ENCODE measurements at places on chromosomes 16 and 17.
A peak's percentile ranks its signal among the peaks of the same experiment; 100 is the strongest.

DNA sequence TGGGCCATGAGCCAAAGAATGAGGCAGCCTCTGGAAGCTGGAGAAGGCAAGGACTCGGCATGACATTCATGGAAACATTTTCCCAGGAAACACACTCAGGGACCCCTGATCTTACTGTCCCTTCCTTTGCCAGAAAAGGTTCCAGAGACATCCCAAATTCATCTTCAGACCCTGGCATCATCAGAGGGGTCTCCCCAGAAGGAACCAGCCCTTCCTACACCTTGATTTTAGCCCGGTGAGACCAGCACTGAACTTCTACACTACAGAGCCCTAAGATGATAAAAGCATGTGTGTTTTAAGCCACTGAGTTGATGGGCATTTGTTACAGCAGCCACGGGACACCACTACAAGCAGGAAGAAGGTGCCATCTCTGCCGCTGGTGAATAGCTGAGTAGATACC is 262.3 kb downstream of the C16orf95 start:
- DNase-seq, result no peak

GRCh38 chr16:21283521-21284289 is 5.6 kb upstream of the CRYM start:
- DNase-seq, result no peak

GRCh38 chr16:81136390-81137335 is 40.5 kb upstream of the GCSH start:
- DNase-seq, result no peak

- DNase-seq, result no peak
Observed at GRCh38 chr17:28239271-28239624, 79.8 kb upstream of the TMEM97 start.

DNA sequence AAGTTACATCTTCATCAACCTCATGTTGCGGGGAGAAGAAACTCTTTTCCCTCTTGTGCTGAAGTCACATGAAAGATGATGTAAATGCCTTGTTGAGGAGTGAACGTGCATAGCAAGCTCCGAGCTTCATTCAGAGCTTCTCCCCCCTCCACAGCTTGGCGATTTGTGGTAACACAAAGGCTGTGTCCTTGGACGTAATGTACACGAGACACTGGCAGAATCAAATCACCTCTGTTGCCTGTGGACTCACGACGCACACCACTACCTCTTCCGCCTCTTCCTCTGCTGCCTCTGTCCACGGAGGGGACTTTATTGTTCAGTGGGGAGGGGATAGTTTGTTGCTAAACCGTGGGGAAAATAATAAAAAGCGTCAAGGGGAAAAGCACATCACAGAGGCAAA is 54.9 kb upstream of the CHMP6 start:
- no peak for DNase-seq

DNA sequence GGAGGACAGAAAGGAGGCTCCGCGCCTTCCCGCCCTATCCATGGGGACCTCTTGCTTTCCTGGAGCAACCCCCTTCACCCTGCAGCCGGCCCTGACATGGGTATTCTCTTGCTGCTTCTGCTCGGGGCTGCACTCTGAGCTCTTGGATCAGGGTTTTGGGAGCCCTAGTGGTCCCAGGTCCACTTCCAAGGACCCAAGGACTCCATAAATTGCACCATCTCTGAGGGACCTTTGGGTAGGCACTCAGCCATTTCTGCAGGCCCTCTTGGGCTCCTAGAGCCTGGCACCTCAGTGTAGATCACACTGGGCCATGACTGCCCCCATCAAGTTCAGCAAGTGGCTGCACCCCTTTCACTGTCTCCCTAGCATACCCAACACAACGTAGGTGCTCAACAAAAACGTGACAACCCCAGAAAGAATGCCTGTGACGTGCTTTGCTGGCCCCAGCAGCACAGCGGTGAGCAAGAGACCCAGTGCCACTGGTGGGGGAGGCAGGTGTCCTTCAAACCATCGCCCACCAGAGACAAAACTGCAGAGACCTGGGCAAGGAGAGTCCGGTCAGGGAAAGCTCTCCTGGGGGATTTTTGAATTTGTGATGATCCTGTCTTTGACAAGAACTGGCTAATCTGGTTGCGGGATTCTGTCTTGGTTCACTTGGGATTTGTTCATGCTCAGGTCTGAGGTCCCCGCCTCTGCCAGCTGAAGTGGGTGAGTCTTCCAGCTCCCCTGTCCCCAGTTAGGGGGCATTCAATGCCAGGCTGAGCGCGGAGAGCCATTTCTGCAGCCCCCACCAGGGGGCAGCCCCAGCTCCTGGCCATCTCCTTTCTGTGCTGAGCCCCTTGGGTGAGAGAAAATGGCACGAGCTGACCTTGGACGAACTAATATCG is 2.5 kb upstream of the RAB11FIP4 start:
- DNase-seq, result peak; percentile 53

- DNase-seq, result peak; percentile 60
Observed at GRCh38 chr17:1491443-1492248, 840 bp downstream of the MYO1C start.

DNA sequence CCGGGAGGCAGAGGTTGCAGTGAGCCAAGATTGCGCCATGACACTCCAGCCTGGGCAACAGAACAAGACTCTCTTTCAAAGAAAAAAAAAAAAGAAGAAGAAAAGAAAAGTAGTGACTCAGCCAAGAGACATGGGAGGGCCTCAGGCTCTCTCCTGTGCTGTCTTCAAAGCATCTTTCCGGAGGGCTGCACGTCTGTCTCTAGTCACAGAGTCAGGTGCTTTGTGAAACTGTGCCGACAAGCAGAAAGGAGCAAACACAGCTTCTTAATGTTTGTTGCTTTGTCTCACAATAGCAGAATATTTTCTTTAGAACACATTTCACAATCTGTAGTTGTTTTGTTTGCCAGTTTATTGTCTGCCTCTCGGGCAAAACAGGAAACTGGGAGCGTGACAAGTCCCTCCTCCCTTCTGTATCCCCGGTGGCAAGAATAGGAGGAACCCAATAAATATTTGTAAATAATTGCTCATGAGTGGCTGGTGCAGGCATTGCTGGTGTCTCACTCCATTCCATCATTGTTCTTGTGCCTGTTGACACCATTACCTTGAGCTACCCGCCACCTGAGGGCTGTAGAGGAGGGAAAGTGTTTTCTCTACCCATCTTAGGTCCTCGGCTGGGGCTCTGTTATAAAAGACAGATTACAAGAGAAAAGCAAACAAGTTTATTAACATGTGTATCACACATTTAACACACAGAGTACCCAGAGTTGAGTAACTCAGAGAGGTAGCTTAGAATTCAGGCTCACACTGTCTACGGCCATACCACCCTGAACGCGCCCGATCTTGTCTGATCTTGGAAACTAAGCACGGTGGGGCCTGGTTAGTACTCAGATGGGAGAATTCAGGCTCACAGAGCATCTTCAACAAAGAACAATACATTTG is 5.5 kb downstream of the GAST start:
- no peak for DNase-seq

- peak; percentile 92 for DNase-seq
Observed at GRCh38 chr17:80265205-80266068, 4.8 kb downstream of the RNF213 start.

DNA sequence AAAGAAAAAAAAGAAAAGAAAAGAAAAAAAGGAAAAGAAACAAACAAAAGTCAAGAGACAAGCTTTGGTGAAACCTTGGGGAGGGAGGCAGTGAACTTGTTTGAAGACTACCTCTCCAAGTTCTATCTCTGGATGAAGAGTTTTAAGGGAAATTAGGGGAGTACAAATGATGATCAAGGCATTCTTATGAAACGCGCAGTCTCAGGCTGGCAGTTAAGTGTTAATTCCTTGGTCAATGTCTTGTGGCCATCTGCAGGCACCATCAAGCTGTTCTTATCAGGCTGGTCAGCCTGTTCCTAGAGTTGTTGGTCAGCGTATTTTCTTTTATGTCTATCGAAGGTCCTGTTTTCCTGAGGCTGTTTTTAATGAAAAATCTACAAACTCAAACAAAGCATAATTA is 8.2 kb upstream of the DRG2 start:
- no peak for DNase-seq

- DNase-seq, result no peak
Observed at GRCh38 chr16:2610781-2611498, 71.4 kb upstream of the KCTD5 start.

DNA sequence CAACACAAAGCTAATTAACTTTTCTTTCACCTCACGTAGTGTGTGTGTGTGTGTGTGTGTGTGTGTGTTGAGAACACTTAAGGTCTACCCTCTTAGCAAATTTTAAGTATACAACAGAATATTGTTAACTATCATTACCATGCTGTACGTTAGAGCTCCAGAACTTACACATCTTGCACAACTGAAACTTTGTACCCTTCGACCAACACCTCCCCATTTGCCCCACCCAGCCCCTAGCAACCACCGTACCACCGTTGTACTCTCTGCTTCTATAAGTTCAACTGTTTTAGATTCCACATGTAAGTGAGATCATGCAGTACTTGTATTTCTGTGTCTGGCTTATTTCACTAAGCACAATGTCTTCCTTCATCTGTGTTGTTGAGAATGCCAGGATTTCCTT is 28.1 kb upstream of the MLYCD start:
- no peak for DNase-seq

GRCh38 chr17:70787721-70788300 is 618.5 kb downstream of the KCNJ2 start:
- DNase-seq, result no peak

DNA sequence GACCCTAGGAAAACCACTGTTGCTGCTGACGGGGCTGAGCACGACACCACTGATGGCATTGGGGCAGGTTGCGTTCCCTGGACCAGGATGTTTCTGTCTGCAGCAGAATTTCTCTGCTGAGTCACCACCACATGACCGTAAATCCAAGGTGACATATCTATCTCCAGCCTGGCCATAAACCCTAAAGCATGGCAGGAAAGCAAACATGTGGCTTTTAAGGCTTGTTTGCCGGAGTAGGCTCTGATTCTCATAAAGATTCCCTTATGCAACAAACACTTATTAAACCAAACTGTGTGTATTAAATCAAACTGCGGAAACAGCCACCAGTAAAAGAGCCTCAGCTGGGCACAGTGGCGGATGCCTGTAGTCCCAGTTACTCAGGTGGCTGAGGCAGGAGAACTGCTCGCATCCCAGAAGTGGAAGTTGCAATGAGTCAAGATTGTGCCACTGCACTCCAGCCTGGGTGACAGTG is 17.3 kb downstream of the MPHOSPH6 start:
- no peak for DNase-seq

- no peak for DNase-seq
Observed at GRCh38 chr17:83067071-83067717, 12.2 kb upstream of the METRNL start.
